Right cardiac atrium (tissue), 5 donors: ENCODE measurements at places on chromosomes 16 and 17. TPM values are rescaled to one million over a fixed set of nuclear protein-coding genes. Genes with fewer than 3 reads are reported as not detected.

DNA sequence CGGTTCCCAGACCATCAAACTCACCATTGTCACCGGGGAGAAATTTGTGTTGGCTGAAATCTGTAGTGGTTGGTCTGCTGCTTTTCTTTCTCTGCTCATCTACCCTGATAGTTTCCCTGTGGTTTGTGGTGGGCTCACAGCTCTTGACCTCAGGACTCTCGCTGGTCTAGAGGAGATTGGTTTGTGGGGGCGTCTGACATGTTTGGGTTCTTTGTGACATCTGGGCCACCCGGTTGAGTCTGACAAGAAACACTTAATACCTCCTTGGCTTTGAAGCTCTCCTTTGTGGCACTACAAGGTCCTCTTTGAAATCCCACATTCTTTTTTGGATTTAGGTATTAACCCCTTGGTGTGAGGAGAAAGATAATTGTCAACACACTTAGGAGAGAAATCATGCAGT is 662.0 kb downstream of the WWOX start:
- DNase-seq, result no peak

DNA sequence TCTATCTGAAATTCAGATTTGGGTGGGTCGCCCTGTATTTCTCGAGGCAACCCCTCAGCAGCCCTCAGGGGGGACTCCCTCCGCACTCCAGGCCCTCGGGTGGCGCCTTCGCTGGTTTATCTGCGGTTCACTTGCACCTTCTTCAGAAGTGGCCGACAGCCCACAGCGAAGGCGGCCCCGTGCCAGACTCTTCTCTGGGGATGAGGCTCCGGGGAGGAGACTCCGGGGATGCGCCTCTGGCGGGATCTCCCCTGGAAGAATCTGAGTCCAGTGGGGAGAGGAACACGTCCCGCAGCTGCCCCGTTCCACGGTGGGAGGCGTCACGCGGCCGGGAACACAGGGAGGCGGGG is 63.9 kb upstream of the DNAJA2 start:
- no peak for DNase-seq

DOC2B gene
- 2.3 TPM for total RNA-seq

SLC16A6 gene
- 0.37 TPM for total RNA-seq

- no peak for DNase-seq
These were observed 81.3 kb downstream of the SMG6 start for GRCh38 chr17:2222301-2222700.

DNA sequence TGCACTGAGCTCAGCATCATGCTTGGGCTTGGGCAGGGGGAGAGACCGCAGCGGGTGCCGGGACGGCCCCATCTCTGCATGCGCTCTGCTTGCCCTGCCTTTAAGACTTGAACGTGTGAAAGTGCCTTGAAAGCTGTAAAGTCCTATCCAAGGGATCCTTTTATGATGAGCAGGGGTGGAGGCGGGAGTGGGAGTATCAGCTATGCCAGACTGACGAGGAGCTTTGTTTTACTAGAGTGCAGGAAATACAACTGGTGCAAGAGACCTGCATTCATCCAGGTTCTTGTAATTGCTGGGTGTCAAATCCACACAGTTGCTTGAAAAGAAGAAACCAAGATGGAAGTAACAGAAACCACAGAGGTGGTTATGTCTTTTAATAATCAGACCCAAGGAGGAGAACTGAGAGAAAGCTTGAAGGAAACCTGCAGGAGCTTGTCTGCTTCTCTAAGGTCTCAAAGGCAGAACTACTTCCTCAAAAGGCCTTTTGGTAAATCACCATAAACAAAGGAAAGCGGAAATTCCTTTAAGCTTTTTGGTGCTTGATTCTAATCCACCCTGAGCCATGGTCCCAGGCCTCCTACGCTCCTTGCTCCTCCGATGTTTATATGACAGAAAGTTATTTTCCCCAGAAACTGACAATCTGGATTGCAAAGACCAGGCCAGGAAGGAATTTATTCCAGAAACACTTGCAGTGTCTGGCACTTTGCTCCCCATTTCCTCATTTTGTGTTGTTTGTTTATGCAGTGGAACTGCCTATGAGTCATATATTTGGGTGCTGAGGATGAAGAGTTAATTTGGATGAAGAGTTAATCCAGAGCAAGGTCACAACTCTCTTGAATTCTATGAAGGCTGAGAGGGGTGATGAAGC is 51.3 kb upstream of the FBXO47 start:
- DNase-seq, result no peak

- DNase-seq, result no peak
These were observed 17.7 kb upstream of the KCTD5 start for GRCh38 chr16:2664574-2664982.

KRTAP16-1 gene
- not detected for total RNA-seq

GRCh38 chr16:72910381-72910780 is 137.5 kb downstream of the ZFHX3 start:
- DNase-seq, result no peak

KCNH4 gene
- not detected for total RNA-seq

DNA sequence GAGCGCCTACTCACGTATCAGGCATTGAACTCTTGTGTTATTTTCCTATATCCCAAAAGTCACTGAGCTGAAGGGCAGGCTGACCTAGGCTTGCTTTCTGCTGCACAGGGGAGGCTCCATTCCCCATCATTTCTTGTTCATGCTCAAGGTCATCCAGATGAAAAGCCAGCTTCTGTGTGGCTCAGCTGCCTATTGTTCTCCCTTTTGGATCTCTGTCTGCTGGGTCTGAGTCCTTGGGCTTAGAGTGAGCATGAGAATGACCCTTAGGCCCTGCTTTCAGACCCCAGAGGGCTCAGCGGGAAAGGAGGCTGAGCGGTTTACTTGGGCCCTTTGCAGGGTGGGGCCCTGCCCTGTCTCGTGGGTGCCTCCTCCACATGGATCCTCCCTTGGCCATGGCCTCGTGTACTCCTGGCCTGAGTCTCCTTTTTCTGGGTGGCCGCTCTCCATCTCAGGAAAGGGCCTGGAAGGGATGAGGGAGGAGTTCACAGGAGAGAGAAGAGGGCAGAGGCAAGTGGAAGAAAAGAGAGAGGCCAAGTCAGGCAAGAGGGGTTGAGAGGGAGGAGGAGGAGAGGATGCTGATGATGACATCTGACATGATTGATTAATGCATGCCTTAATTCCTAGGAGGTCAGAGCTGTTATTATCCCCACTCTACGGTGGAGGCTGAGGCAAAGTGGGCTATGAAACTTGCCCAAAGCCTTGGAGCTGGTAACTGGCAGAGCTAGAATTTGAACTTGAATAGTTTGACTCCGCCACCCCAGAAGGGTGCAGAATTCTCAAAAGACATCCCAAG is 19.8 kb upstream of the MAP3K14 start:
- no peak for DNase-seq

DNA sequence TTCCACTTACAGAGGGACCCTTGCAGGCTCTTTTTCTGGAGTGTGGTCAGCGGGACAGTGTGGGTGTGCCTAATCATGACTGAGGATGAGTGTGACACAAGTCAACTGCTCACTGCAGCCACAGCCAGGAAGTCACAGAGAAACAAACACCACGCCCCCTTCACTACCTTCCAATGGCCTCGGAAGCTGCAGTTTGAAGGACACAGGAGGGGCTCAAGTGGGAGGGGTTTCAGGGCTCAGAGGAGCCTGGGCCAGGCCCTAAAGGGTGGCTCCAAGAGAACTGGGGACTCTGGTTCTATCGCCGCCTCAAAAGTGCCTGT is 116.2 kb upstream of the SDK2 start:
- DNase-seq, result peak; percentile 24

DNA sequence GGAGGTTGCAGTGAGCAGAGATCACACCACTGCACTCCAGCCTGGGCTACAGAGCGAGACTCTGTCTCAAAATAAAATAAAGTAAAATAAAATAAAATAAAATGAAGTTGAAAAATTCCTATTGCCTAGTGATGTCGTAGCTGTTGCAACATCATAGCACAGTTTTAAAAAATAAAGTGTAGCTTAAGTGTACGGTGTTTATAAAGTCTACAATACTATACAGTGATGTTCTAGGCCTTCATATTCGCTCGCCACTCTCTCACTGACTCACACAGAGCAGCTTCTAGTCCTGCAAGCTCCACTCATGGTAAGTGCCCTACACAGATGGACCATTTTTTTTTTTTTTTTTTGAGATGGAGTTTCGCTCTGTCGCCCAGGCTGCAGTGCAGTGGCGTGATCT is 43.5 kb upstream of the MNT start:
- DNase-seq, result no peak

- no peak for DNase-seq
These were observed 71.5 kb upstream of the KSR1 start for GRCh38 chr17:27384726-27385125.

- no peak for DNase-seq
These were observed 235.7 kb upstream of the SDK2 start for GRCh38 chr17:73879987-73880386.

CCL4L2 gene
- total RNA-seq, result not detected

GRCh38 chr17:34692920-34693319 is 113.5 kb downstream of the TMEM132E start:
- no peak for DNase-seq

GRCh38 chr17:19769946-19770652 is 22.0 kb upstream of the ALDH3A1 start:
- DNase-seq, result no peak

DNA sequence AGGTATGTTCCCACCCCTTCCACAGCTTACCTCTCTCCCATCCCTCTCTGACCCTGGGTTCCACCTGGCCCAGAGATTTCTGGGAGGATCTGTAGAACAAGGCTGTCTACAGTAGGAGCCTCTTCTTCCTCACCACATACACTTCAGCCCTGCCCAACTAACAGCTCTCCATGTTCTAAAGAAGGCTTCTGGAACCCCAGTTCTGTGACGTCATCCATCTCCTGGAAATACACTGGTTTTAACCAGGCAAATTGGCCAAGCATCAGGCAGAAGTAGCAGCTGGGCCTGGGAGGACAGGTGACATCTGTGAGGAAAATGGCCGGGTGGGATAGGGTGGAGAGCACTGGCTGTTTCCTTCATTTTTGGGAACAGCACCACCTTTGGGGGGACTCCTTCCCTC is at the start of gene LYZL6:
LYZL6 (minus strand) TSS at position 177 of the 400 bp plus-strand sequence. CDS start 4,357 bp downstream, outside the sequence.
- no peak for DNase-seq

DNA sequence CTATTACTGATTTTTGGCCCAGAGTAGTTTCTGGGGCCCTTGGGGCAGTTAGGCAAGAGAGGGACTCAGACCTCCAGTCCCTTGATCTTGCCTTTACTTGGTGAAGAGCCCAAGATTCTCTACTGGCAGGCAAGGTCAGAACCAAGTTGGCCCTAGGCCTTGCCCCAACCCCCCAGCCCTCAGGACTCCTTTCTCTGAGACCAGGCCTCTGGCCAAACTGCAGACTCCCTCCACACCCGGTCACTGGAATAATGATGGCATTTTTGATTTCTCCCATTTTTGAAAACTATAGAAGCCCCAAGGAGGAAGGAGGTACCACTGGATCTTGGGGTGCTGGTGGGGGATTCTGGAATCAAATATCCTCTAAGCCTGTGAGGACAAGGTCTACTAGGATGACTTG is 18.0 kb upstream of the HOXB9 start:
- DNase-seq, result no peak

LLGL1 gene
- total RNA-seq, result 11.2 TPM

GNAO1 gene
- total RNA-seq, result 118 TPM

DNA sequence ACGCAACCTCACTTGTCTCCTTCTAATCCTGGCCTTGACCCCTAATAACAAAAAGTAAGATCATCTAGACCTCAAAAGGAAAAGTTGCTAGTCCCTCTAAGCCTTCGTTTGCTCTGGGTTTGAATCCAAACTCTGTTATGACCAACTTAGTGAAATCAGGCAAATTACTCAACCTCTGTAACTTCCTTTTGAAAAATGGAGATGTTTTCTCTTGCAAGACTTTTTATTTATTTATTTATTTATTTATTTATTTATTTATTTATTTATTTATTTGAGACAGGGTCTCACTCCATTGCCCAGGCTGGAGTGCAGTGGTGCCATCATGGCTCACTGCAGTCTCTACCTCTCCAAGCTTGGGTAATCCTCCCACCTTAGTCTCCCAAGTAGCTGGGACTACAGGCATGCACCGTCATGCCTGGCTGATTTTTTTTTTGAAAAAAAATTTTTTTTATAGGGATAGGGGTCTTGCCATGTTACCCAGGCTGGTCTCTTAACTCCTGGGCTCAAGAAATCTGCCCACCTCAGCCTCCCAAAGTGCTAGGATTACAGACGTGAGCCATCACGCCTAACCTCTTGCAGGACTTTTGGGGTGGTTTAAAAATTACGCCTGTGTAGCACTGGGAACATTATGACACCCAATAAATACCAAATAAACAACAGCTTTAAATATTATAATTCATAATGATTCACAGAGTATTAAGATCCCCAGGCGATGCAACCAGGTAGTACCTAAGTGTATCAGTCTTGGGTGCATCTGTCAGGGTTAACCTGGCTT is 63.4 kb downstream of the PITPNC1 start:
- no peak for DNase-seq

CBFA2T3 gene
- 5.6 TPM for total RNA-seq

DNA sequence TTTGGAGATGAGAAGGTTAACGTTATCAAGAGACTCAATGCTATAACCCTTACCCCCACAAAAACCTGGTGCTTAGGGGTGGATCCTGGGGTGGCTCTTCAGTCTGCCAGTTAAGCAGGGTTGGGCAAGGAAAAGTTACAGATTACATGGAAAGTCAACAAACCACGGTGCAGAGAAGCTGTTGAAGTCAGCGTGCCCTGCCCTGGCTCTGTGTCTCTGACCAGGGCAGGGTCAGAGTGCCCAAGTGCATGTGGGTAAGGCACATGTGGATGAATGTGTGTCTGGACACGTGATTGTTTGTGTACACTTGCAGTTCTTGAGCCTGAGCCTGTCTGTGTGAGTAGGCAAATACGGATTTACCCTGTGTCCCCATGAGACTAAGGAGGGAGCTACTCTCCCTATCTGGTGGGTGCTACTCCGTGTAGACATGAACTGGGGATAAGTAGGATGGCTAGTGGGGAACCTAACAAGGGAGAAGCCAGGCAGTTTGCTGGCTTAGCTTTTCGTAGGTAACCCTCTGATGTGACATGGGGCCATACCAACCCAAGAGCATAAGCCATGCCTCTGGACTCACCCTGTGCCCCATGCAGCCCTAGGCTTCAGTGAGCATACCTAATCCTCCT is 5.5 kb downstream of the IGFBP4 start:
- no peak for DNase-seq

GRCh38 chr17:61354895-61355874 is 44.5 kb upstream of the TBX2 start:
- DNase-seq, result no peak

- no peak for DNase-seq
These were observed 208.7 kb downstream of the KCNJ2 start for GRCh38 chr17:70378076-70378475.

DNA sequence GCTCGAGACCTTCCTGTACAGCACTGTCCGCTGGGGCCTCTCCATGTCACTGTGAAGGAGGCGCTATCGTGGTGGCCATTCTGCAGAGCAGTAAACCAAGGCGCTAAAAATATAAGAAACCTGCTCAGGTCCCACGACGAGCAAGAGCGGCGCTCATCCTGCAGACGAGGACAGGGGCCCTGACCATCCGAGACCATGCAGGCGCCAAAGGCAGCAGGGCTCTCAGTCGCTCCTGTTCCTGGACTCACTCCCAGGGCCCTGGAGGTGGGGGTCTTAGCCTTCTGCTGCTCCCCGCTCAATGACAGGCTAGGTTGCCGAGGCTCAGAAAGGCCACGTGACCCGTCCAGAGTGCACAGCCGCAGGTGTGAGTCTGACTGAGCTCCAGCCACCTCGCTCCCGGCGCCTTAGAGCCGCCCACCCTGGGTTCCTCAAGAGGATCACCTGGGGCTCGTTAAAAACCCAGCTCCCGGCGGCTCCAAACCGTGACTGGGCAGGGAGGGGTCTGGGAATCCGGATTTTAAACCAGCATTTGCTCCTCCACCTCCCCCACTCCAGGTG is 509 bp upstream of the ATP2C2 start:
- DNase-seq, result no peak
